ENCODE measurements at places on chromosomes 1 and 21. TPM values are rescaled to one million over a fixed set of nuclear protein-coding genes. Genes with fewer than 3 reads are reported as not detected.

TNFAIP8L2 gene
- total RNA-seq = 4.5 TPM

PRMT2 gene
- 125 TPM for total RNA-seq

ASB17 gene
- total RNA-seq = not detected

OR2L5 gene
- 0.17 TPM for total RNA-seq

SLC1A7 gene
- not detected for total RNA-seq

GJA9 gene
- total RNA-seq = not detected

FGGY gene
- 33.1 TPM for total RNA-seq

ERICH3 gene
- total RNA-seq = 12.9 TPM

RXFP4 gene
- not detected for total RNA-seq

SPRR2A gene
- total RNA-seq = not detected

CNKSR1 gene
- 2.0 TPM for total RNA-seq

- no peak for DNase-seq
Measured at GRCh38 chr21:45170987-45171386, 96.6 kb downstream of the ADARB1 start.

- DNase-seq = no peak
Measured at GRCh38 chr1:35587736-35588135, 14.6 kb downstream of the TFAP2E start.

GRCh38 chr1:57162607-57163261 lies 196.9 kb upstream of the C8B start:
- no peak for DNase-seq

- DNase-seq = no peak
Measured at GRCh38 chr1:228772516-228773212, 37.4 kb downstream of the RHOU start.

DNA sequence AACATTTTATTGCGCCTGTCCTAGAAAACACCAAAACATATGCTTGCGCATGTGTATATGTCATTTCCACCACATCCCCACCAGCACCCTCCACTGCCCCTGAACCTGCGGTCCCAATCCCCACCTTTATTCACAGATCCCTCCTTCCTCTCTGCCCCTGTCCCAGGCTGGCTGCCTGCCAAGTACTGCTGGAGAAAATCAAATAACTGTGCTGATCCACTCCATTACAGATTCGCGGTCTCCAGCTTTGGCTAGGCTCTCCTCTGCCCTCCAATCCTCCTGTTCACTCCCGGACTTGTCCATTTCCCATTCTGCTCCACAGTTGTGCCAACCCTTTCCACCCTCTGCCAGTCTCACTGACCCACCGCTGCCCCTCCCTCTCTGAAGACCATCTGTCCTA lies 59.3 kb upstream of the GJB5 start:
- DNase-seq = no peak

GRCh38 chr1:47931395-47931794 lies 65.8 kb downstream of the TRABD2B start:
- no peak for DNase-seq

GRCh38 chr1:87598429-87598828 lies 269.7 kb downstream of the LMO4 start:
- no peak for DNase-seq

DNA sequence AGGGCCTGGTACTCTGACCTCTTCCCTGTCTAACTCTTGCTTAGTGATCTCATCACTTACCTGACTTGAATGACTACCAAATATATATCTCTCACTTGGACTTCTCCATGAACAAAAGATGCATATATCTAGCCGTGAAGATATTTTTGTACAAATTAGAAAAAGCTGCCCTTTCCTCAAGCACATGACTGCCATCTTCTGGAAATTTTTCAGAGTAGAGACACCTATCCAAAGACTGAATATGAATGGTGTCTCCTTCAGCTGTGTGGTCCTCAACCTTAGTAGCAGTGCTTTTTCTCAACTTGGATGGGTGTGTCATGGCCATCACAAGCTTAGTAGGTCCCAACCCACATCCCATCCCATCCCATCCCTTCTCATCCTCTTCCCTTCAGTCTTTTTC lies 142.3 kb downstream of the DNM3 start:
- no peak for DNase-seq

GRCh38 chr1:80417671-80418070 lies 1383.1 kb upstream of the ADGRL2 start:
- no peak for DNase-seq

GRCh38 chr1:219347376-219347775 lies 173.7 kb downstream of the LYPLAL1 start:
- DNase-seq = no peak

GRCh38 chr1:109388884-109389637 lies 8.7 kb downstream of the SORT1 start:
- no peak for DNase-seq

DNA sequence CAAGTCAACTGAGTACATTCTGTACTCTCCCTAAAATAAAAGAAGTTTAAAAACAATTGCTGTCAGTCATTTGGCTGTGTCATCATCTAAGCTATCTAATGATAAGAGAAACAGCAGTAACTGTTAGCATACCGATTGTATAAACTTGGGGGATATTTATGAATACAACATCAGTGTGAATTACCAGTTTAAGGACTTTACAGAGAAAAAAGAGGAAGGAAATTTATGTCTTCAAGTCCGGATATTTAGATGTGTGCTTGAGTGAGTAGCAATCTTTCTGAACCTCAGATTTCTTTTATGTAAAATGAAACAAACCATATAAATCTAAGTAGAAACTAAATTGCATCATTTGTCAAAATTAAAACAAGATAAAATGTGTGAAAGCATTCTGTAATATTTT lies 1557.0 kb downstream of the MRPL39 start:
- no peak for DNase-seq

GRCh38 chr1:166999500-167000055 lies 10.5 kb downstream of the MAEL start:
- DNase-seq = no peak

- DNase-seq = no peak
Measured at GRCh38 chr1:6035719-6036118, 10.0 kb upstream of the KCNAB2 start.

GRCh38 chr21:35943752-35944151 lies 116.6 kb downstream of the SETD4 start:
- no peak for DNase-seq

DNA sequence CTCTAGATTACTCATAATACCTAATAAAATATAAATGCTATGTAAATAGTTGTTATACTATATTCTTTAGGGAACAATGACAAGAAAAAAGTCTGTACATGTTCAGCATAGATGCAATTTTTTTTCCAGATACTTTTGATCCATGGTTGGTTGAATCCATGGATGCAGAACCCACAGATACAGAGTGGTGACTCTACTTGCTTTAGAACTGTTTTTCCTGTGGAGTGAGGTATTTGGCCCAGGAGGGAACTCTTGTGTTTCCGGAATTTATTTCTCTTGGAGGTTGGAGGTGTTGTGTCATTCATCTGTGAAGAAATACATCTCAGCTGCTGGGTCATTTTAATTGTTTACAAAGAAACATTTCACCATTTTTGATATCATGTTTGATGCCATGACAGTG lies 28.7 kb downstream of the TMEM200B start:
- DNase-seq = no peak

GRCh38 chr21:29179503-29179902 lies 49.1 kb downstream of the MAP3K7CL start:
- DNase-seq = no peak

DNA sequence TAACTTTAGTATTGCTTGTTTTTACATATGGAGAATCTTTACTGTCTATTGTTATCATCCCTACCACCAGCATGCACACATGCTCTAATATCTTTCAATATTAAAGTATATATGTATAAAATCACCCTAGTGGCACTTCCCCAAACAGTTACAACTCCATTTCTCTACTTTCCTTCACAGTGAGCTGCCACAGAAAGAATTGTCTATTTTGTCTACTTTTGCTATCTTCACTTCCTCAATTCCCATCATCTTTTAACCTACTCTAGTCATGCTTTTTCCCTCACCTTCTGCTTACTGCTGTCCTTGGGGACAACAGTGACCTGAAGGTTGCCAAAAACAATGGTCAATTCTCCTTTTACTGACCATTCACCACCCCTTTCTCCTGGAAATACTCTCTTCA lies 59.2 kb downstream of the VCAM1 start:
- no peak for DNase-seq

- DNase-seq = peak; percentile 85
Measured at GRCh38 chr1:96722161-96722922, 758 bp downstream of the PTBP2 start.

- no peak for DNase-seq
Measured at GRCh38 chr1:153509036-153509435, 26.8 kb downstream of the S100A6 start.

DNA sequence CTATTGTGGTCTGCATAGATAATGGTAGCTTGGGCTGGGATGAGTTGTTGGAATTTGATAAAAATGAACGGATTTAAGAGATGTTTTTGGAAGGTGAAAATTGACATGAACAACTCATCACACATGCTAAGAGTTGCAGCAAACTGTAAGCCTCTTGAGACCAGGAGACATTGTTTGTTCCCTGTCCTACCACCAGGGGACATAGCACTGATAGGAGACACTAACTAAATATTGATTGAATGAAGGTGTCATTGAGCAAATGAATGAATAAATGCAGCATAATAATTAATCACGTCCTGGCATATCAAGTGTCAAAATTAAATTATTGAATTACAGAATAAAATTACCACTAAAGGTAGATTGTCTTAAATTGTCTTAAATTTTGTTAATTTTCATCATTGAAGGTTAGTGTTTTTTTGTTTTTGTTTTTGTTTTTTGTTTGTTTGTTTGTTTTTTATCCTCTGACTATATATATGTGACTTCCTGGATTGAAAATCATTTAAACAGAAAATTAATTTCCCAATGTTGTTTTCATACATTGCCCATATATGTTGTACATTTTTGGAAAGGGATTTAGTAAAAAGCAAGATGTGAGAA lies 285.3 kb upstream of the C1orf105 start:
- DNase-seq = no peak

GRCh38 chr1:183652547-183653461 lies at the start of gene APOBEC4:
APOBEC4 (minus strand) TSS chr1:183653316; CDS start chr1:183648781, 4,535 bp downstream.
- no peak for DNase-seq

GRCh38 chr1:70353601-70354331 lies 756 bp downstream of the ANKRD13C start:
- no peak for DNase-seq

GRCh38 chr1:225879521-225880221 lies 2.5 kb downstream of the TMEM63A start:
- no peak for DNase-seq

DNA sequence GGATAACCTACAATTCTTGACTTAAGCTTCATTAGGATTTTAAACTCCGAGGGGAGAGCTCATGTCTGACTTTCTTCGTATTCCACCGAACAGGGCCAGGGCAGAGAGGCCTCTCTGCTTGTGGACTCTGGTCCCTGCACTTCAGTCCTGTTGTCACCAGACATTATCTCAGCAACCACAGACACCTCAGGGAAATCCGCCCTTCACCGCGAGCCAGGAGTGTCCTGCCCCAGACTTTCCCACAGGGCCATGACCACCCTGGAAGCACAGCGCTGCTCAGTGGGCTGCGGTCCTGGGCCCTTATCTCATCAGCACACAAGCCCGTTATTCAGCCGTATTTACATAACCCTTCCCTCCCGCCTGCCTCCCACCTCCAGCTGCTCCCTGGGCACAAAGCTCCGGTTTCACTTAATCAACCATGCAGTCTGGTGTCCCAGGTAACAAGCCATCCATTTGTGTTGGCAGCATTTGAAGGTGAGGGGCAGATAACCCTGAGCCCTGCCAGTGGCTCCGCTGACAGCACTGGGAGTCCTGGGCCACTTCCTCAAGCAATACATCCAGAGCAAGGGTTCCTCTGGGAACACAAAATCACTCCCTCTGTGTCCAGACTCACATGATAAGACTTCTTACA lies 122.8 kb upstream of the RAB4A start:
- DNase-seq = no peak

DNA sequence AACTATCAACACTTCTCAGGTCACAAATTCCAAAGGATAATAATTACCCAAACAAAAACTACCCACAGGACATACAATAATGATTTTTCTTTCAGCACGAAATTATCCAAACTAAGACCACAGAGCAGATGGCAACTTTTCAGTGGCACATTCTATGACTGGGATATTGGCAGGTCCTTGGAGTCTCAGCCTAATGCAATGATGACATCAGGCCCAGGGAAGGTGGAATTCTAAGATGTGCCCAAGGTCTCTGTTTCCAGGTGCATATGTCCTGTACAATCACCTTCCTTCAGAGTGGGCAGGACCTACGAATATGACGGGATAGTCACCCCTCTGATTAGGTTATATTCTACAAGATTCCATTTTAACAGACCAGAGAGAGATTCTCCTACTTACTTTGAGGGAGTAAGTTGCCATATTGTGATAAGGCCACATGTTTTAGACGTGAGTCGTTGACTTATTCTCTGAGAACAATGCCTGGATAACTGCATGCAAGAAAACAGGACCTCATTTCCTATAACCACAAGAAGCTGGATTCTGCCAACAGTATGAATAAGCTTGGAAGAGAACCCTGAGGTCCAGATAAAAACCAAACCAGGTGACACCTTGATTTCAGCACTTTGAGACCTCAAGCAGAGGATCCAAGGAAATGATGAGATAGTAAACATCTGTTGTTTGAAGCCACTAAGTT lies 69.9 kb downstream of the ZC3H11B start:
- no peak for DNase-seq

DNA sequence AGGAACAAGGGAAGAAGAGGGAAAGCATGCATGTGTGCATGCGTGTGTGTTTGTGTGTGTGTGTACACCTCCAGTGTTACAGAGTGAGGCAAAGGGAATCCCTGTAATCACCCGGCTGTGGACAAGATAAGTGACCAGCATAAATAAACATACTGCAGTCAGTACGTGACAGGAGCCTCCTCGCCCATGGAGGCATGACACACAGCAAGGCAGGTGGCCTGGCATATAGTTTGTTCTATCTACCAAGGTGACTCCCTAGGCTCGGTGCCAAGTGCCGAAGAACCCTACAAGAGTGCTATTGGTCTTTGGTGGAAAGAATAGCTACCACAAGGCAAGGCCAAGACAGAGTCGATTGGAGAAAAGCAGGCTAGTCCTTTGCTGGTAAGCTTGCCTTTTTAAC lies 31.7 kb upstream of the HEATR1 start:
- no peak for DNase-seq

GRCh38 chr1:75732703-75733102 lies 8.2 kb downstream of the ACADM start:
- no peak for DNase-seq

- DNase-seq = no peak
Measured at GRCh38 chr1:117179471-117179870, 31.3 kb downstream of the VTCN1 start.

- DNase-seq = no peak
Measured at GRCh38 chr1:66223681-66224080, 310.3 kb upstream of the SGIP1 start.

DNA sequence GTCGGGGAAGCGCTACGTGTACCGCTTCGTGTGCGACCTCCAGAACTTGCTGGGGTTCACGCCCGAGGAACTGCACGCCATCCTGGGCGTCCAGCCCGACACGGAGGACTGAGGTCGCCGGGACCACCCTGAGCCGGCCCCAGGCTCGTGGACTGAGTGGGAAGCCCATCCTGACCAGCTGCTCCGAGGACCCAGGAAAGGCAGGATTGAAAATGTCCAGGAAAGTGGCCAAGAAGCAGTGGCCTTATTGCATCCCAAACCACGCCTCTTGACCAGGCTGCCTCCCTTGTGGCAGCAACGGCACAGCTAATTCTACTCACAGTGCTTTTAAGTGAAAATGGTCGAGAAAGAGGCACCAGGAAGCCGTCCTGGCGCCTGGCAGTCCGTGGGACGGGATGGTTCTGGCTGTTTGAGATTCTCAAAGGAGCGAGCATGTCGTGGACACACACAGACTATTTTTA lies 17.1 kb downstream of the ETS2 start:
- no peak for DNase-seq
